ENCODE measurements at places on chromosomes 7 and 10. TPM values are rescaled to one million over a fixed set of nuclear protein-coding genes. Genes with fewer than 3 reads are reported as not detected.

GIMAP6 gene
- 12.9 TPM for polyA plus RNA-seq

TAS2R41 gene
- not detected for polyA plus RNA-seq

SH2D4B gene
- polyA plus RNA-seq = not detected

TUBAL3 gene
- not detected for polyA plus RNA-seq

CPA4 gene
- 12.2 TPM for polyA plus RNA-seq

SPDYE2 gene
- not detected for polyA plus RNA-seq

PTF1A gene
- not detected for polyA plus RNA-seq

RALA gene
- polyA plus RNA-seq = 45.6 TPM

All from adrenal gland (tissue), 19 donors.